ENCODE measurements at places on chromosomes 6 and 20.

DNA sequence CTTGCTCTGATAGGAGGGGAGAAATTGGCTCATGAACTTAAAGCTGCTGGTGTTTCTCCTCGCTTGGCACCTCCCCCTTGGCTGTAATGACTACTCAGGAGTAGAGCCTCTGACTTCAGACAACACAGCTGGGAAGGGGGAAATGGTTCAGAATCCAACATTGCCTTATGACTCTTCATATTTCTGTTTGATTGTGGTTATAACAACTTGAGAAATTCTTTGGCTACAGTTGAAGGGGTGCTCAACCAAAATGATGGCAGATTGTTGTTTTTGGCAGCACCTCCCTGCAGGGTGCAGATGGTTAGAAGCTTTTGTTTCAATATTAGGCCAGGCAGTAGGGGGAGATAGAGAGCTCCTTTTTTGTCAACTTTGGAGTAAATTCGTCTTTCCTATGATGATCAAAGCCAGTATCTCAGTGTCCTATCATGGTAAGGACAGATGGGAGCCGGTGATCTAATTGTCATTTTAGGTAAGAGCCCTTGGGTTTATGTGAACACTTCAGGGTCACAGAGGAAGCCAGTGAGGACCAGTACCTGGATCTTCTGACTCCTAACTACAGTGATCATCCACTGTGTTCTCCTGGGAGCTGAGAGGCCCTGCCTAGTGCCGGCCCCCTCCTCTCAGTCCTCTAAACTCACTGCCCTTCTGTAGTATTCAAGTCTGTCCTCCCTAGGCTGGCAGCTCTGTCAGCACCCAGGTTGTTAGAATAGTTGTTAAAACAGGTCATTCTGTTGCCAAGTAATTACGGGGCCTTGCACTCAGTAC is 39.9 kb downstream of the RPRD1B start:
- peak; percentile 95 for DNase-seq

- no peak for DNase-seq
These were observed at the start of gene NKAIN2 for GRCh38 chr6:123803504-123804013. Gene NKAIN2 (plus strand): TSS chr6:123803865.

GRCh38 chr6:74250161-74250818 is 554.3 kb downstream of the CD109 start:
- DNase-seq, result no peak

DNA sequence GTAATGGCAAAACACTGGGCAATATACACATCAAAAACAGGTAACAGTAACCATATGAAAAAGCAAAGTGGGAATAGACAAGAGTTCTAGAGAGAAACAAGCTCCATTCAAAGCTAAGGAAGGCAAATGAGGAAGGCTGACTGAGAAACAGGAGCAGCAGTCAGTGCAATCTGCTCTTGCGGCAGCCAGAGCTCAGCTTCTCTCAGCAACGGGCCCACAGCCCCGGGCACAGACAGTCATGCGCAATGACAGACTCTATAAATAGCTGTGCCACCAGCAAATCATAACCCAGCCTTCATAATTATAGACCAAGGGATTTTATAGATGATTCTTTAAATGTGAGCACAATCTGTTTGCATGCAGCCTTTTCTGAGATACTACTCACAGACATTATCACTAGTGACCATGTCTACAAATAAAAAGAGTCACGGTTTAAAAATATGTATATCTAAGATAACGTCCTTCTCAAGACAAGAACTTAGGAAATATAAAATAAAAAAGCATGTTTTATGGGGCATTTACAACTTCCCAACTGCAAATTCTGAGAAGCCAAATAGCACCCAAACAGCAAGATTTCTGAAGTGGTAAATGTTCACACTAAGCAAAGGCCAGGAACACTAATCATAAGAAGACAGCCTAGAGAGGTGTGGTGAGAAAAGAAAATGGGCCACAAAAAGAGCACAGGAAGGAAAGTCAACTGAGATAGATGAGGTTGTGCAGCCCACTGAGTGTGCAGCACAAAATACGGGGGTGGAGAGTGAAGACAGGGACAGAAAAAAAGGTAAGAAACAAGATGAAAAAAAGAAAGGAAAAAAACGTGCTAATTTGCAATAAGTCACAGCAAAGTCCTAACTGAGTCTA is 39.9 kb upstream of the BEND6 start:
- no peak for DNase-seq

- no peak for DNase-seq
These were observed 15.9 kb upstream of the EDN3 start for GRCh38 chr20:59284470-59284869.

- no peak for DNase-seq
These were observed 113.7 kb downstream of the SLC23A2 start for GRCh38 chr20:4887586-4887985.

- peak; percentile 61 for DNase-seq
These were observed 707.8 kb upstream of the FLRT3 start for GRCh38 chr20:15045246-15045645.

DNA sequence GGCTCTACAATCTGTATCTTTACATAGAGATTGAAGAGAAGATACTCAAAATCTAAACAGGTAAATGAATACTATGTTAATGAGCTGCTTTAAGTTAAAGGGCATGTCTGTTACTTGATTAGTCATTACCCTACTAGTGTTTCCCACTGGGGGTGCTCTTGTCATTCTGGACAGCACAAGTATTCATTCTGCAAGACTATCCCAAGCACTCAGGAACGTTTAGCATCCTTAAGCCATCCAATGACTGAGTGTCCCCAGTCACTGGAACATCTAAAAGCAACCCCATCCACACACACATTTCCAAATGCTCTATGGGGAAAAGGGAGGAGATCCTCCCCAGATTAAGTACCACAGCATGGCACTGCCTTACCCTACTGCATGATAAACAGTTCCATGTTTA is 25.7 kb downstream of the EZR start:
- peak; percentile 52 for DNase-seq

GRCh38 chr6:137673603-137674002 is 179.4 kb upstream of the OLIG3 start:
- DNase-seq, result no peak

DNA sequence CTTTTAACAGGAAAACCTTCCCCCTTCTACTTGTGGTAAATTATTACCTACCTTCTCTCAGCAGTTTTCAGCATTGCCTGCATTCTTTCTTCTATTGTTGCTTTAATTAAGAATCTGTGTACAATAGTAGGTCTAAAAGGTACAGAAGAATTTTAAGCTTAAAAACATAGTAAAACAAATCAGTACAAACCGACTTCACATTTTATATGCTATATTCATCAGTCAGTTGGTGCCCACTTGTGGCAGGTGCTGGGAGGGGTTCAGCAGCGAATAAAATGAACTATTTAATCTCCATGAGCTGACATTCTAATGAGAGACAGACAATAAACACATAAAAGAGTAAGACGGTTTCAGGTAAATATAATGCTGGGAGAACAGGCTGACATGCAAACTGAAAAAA is 73.4 kb upstream of the FBXO30 start:
- DNase-seq, result peak; percentile 1

GRCh38 chr6:92072387-92072786 is 1347.0 kb downstream of the EPHA7 start:
- DNase-seq, result no peak

GRCh38 chr20:21048841-21049273 is 57.3 kb downstream of the LINC00237 start:
- DNase-seq, result no peak

DNA sequence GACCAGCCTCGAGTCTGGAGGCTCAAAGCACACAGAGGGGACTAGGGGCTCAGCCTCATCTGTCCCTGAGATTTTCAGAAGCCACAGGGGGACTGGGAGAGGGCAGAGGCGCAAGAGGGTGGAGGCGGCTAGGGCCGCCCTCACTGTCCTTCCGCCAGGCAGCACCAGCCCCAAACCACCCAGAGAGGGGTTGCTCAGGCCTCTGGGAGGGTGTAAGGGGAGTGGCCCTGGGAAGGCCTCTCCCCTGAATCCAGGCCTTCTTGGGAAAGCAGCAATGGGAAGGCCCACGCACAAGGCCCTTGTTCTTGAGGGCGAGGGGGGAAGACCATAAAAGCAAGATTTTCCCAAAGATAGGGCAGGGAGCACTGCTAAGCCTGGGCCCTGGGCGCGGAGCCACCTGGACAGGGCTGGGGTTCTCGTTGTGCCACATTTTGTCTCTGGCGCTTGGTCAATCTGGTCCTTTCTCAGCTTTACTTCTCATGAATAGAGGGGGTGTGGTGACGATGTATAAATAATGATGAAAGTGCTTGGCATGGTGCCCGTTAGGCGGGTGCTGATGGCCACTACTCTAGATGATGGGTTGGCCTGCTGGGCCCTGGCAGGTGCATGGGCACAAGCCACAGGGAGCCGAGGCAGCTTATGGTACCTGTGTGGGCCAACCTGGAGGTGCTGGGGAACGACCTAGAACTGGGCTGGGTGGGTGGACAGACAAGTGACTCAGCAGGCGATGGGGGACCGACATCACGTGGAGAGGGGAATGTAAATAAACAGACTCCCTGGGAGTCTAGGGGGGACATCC is 4.8 kb downstream of the SAMD10 start:
- DNase-seq, result no peak

- no peak for DNase-seq
These were observed 126.5 kb upstream of the CDYL start for GRCh38 chr6:4649728-4650127.

DNA sequence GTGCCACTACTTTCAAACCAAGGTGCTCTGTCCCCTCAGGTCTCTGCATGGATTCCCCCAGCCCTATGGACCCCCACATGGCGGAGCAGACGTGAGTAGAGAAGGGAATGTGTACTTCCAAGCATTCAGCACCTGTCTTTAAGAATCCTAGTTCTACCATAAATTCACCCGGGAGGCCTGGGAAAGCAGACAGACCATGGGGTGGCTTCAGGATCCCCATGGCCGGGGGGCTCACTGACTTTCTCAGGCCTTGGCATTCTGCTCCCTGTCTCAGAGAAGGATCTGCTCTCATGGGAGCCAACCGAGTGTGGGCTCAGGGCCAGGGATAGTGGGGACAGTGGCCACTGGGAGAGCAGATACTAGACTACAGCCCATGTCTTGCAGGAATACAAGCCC is 2.3 kb downstream of the CDC25B start:
- DNase-seq, result no peak

GRCh38 chr6:44672086-44672485 is 284.6 kb downstream of the CDC5L start:
- peak; percentile 74 for DNase-seq

DNA sequence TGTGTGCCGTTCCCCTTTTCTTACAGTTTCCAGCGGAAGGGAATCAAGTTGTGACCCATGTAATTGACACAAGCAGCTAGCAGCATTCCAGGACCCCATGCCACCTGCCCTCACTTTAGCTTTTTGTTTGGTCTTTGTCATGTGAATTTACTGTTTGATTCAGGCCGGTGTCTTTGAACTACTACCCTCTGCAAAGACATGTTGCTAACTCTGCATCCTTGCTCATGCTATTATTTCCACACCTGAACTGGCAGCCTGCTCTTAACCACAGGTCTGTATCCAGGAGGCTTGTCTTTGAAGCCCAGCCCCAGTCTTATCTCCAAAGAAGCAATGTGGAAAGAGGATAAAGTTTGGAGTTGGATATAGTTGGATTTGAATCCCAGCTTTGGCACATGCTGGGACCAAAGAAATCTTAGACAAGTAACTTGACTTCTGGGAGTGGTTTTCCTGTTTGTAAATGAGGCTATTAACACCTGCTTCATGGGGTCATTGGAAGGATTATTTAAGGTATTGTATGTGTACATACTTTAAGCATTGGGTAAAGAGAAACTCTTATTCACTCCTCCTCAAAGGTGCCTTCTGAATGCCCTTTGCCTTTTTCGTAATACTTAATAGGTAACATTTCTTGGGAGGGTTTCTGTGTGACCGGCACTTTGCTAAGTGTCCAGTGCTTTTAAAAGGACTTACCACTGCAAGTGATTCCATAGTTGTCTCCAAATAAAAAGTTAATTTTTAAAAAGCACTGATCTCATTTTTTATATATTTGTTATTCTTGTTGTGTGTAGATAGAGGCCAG is 52.4 kb downstream of the RALY start:
- DNase-seq, result no peak

All from fibroblast of skin of abdomen (primary cell).